Amygdala (tissue), 56 donors: ENCODE measurements at places on chromosomes 7 and 10.

GRCh38 chr7:136976504-136977251 is 108.2 kb downstream of the CHRM2 start:
- no peak for DNase-seq

GRCh38 chr10:118383699-118384098 is 41.6 kb upstream of the FAM204A start:
- DNase-seq = no peak

GRCh38 chr10:101450277-101451080 is 96.5 kb downstream of the BTRC start:
- no peak for DNase-seq

DNA sequence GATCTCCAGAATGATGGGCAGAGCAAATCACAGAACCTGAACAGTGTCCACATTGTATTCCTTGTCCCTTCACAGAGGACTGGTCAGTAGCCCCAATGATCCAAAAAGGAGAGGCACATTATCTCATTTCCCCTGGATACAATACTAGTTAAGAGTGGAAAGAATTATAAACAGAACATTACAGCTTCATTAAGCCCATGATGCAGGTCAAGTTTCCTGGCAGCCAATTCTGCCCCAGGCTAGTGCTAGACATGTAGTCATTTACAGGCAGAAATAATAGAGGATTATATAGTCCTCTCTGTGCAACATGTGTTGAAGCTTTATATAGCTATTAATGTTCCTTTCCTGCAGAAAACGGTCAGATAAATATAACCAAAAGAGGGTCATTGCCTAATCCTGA is 124.3 kb upstream of the WNT16 start:
- DNase-seq = no peak
